Hematopoietic multipotent progenitor cell (in vitro differentiated cells): ENCODE measurements at places on chromosomes 7 and 10.
A peak's percentile ranks its signal among the peaks of the same experiment; 100 is the strongest.

DNA sequence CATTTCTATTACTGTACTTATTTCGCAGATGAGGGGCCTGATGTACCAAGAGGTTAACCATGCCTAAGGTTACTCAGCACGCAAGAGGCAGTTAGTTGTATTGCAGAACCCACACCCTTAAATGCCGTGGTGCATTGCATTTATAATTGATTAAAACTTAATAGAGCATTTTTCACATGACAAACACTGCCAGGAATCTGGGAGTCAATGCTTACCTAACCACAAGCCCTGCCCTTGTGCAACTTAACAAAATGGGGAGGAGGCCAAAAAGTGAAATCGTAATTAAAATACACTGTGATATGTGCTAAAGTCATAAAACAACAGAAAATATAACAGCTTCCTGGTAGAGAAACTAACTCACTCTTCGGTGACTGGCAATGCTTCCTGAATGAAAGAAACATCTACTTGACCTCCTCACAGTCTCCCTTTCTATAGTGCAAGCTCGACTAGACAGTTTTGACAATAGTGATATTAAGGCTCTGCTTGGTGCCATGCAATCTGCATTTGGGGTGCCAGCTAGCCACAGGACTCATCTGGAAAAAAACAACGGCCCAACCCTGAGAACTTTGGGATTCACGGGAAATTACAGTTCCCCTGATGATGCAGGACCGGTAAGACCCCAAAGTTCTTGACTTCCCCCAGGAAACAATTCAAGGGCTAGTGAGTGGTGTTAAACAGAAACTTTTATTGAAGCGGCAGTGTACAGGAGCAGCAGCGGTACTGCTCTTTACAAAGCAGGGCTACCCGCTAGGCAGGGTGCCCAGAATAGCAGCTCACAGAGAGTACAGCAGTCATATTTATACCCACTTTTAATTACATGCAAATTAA is 612.4 kb downstream of the TNS3 start:
- DNase-seq = no peak

DNA sequence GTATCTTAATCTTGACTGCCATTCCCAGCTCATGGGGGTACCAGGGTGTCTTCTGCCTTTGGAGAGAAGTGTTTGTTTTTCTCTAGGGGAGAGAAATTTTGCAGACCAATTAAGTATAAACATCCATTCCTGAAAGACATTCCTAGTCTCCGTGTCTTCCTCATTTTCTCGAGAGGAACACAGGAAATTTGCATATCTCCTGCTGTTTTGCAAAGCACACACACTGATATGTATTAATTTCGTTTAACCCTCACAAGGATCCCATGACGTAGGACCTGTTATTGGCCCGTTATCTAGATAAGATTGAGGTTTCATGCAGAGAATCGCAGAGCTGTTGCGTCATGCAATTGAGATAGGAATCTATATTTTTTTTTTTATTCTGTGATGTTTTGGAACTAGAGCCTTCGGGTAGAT is 944 bp downstream of the RHBDD2 start:
- DNase-seq = no peak

DNA sequence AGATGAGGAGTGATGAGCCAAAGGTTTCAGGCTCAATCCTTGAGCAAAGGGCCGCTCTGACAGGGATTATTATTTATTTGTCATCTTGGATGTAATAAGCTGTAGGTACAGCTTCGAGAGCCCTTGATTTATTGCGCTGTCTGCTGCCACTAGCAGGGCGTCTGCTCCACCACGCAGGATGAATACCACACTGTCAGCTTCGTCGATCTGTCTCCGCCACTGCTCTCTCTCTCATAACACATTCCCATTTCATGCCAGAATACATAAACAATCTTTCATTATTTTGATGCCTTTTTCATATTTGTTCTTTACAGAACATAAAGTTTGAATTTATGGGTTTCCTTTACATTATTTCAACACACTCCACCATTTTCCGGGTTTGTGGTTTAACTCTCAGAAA is 276.6 kb downstream of the LRMDA start:
- DNase-seq = peak; percentile 35

DNA sequence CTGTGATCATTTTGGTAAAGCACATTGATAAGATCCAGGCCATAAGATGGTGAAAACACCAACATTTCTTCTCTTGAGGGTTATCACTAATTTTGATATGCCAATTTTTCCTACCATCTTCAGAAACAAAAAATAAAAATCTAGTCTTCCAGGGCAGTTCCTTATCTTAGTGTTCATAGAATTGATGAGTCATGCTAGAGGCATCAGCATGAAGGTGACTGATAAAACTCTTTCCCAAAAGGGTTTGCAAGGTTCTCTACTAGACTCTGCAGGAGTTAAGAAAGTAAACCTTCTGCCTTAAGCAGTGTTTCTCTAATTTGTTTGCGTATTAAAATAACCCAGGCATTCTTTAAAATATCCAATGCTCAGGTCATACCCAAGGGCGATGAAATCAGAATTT is 483.1 kb upstream of the CNTNAP2 start:
- no peak for DNase-seq

- DNase-seq = no peak
Observed at GRCh38 chr7:149226840-149227494, 12.5 kb upstream of the ZNF212 start.
